Stimulated activated CD4-positive, alpha-beta T cell treated with anti-CD3 and anti-CD28 coated beads, Interleukin-12 subunit alpha, Interleukin-12 subunit beta, amount 100 ng/mL, for 24 hours (primary cell): ENCODE measurements at places on chromosomes 5 and 9.

DNA sequence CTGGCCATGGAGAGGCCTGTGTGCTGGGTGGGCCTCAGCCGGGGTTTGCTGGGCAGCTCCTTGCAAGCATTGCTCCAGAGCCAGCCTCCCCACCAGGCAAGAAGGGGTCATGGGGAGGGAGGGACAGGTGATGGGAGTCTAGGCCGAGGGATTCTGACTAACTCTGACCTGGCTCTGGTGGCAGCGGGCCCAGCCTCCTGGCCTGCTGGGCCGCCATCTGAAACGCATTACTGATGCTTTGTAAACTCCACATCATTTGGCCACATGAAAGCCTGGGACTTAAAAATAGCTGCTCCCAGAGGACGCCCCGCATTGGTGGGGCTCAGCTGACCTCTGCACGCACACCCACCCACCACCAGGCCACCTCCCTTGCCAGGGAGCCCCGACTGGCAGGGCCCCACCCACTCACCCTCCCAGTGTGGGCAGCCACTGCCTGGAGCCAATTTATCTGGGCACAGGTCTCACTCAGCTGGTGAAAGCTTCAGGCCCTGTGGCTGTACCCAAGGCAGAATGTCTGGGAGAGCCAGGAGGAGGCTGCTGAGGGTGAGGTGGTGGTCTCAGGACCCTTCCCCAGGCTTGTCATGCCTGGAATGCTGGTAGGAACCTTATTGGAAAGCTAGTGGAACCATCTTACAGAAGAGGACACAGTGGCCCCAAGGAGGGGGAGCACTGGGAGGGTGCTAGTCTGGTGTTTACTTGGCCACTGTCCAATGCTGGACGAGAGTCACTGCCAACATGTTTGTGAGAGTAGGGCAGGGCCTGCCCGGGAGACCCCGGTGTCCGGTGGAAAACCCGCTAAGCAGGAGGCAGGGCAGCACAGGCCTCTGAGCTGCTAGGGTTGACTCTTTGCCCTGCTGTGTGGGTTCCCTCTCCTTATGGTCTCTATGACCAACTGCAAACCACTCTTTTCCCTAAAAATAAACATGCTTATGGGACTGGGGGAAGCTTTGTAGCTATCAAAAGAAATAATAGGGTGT, 10.8 kb downstream of the TCF7 start:
- no peak for DNase-seq

- DNase-seq: no peak
Observed at GRCh38 chr9:92740009-92740408, 24.6 kb downstream of the BICD2 start.

GRCh38 chr5:120314191-120314590, 149.9 kb upstream of the PRR16 start:
- DNase-seq: no peak

GRCh38 chr9:94801234-94801633, 74.7 kb downstream of the AOPEP start:
- DNase-seq: no peak

DNA sequence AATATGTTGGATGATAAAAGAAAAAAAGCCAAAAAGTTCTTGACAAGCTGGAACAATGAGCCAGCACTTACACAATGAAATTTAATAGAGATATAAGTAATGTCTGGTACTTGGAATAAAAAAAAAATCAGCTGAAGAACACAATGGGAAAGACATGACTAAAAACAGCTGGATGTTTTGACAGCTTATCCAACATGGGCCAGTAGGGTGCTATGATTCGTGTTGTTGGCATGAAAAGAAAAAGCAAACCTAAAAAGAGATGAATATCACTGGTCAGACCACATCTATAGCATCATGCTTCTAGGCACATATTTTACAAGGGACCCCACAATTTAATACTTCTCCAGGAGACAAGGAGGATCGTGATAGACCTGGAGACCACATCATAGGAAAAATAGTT, 175.3 kb downstream of the ARL15 start:
- DNase-seq: no peak

- DNase-seq: no peak
Observed at GRCh38 chr5:166938071-166938470, 1353.4 kb upstream of the WWC1 start.

GRCh38 chr5:2179861-2180260, 297.1 kb upstream of the IRX4 start:
- no peak for DNase-seq

DNA sequence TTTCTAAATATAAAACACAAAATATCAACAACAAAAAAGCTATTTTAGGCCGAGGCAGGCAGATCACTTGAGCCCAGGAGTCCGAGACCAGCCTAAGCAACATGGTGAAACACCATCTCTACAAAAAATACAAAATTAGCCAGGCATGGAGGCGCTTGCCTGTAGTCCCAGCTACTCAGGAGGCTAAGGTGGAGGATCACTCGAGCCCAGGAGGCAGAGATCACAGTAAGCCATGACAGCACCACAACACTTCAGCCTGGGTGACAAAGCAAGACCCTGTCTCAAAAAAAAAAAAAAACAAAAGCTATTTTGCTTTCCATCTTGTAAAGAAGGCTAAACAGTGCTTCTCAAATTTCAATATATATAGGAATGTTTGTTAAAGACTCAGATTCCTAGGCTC, 11.3 kb downstream of the C5orf15 start:
- DNase-seq: no peak

DNA sequence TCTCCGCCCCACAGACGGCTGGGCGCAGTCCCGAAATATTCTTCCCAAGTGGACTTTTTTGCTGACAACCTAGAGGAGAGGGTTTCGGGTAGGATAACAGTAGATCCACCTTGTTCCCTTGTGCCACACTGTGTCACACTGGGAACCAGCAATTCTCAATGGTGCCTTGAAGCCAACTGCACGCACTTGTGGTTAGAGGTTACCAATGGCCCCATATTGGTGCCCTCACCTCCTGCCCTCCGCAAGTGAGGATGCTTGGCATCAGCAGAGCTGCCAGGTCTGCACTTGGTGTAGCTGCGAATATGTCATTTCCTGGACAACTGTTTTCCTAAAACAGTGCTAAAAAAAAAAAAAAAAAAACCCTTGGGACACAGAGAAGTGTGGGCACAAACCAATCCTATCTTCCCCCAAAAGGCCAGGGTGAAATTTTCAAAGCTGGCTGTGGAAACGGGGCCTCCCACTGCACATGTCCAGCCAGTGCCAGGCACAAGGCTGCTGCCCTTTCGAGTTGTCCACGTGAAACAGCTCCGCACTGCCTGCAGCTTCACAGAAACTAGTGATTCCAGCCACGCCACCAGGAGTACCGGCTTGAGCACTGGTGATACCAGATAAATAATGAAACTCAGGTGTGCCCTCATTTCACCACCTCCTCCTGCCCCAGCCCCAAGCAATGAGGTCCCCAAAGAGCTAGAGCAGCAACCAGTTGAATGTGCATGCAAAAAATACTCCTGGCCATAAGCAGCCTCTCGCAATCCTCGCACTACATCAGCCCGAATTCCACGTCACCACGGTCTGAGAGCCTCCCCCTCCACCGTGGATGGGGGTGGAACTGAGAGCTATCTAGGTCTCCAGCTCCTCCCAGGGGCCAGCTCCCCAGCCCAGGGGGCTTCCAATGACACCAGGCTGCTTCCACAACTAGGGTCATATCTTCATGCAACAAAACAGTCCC, 51.2 kb downstream of the USP20 start:
- no peak for DNase-seq

- no peak for DNase-seq
Observed at GRCh38 chr5:96506376-96506775, 73.3 kb upstream of the PCSK1 start.

- no peak for DNase-seq
Observed at GRCh38 chr5:29304545-29304944, 1888.9 kb upstream of the CDH6 start.
